Occipital lobe (tissue), 3 donors: ENCODE measurements at places on chromosomes 6 and 20.
A peak's percentile ranks its signal among the peaks of the same experiment; 100 is the strongest.

GRCh38 chr6:10999994-11000393, 44.1 kb downstream of the ELOVL2 start:
- DNase-seq = no peak

- no peak for DNase-seq
Measured at GRCh38 chr6:117616391-117617209, 14.3 kb upstream of the GOPC start.

- DNase-seq = no peak
Measured at GRCh38 chr20:62484478-62484877, 8.7 kb upstream of the GATA5 start.

- DNase-seq = no peak
Measured at GRCh38 chr20:24449026-24449720, 20.3 kb upstream of the SYNDIG1 start.

DNA sequence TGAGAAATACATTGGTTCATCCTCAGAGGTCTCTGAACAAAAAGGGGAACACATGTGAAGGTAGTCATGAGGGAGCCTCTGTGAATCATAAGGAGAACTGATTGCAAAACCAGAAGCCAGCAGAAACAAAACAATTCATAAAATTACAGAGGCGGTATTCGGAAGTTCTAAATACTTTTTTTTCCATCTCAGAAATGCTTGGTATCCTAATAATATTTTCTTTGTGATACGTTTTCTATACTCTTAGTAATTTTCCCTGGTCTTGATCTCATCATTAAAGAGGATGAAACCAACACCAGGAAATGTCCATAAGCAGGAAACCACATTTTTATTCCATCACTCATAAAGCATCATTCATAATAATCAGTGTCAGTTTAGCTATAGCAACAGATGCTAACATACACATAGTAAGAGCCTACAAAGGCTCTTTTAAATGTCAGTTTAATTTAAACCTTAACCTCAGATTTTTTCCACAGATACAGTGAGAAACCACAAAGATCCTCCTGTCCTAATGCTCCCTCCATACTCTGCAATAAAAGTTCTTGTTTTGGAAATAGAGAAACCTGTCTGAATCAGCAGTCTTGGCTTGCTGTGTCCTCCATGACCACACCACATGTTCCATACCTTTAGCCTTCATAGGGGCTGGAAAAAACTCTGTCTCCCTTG, 29.2 kb downstream of the SGK1 start:
- no peak for DNase-seq

- peak; percentile 80 for DNase-seq
Measured at GRCh38 chr20:1830240-1830639, 65.0 kb upstream of the SIRPA start.

DNA sequence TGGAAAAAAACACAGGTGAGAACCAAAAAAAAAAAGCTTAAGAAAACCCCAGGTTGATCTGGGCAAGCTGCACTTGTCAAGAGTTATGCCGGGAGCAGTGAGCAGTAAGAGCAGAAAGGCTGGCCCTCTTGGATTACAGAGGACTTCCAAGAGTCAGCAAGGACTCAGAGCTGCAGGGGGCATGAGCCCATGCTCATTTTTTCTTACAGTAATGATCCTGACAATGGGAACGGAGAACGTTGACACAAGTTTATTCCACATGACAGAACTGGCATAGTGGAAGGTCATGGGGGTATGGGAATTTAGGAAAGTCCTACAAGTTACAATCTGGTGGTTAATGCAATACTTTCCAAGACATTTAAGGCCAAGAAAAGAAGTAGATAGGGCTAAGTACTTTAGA, 256.6 kb downstream of the GMDS start:
- DNase-seq = no peak

- DNase-seq = no peak
Measured at GRCh38 chr20:46857061-46857831, 37.4 kb upstream of the EYA2 start.
